Natural killer cell (primary cell): ENCODE measurements at places on chromosomes 5 and 9.

DNA sequence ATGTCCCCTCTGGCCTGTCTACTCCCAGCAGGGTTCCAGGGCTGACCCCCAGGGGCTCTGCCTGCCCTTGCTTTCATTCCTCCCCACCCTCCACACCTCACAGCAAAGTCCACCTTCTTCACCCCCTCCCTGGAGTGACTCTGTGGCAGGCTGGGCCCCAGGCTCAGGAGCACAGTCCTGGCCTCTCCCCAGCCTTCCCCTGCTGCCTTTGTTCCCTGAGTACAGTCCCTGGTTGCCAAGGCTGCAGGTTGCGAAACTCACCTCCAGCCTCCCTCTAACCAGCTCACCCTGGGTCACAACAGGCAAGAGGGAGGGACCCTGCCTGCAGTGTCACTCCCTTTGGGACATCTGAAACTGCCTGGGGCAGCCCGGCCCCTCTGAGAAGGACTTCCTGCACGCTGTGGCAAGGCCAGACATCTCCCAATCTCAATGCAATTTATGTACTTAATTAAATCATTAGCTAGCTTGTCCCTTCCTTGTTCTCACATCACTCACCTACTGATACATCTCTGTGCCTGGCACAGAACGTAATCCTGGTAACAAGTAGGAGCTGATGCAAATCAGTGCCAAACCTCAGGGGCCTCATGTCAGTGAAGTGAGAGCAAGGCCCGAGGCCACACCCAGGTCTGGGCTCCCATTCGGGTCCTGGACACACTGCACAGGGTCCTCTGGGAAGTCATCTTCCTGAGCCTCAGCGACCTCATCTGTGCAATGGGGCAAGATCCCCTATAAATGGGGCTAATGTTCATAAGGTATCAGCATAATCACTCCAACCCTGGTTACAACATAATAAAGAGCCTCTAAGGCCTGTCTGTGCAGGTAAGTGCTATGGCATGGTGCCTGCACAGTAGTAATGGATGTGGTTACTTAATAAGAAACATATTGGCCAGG, 27.3 kb upstream of the TRIM14 start:
- DNase-seq, result no peak

GRCh38 chr9:89942643-89943042, 337.8 kb downstream of the GADD45G start:
- DNase-seq, result no peak

DNA sequence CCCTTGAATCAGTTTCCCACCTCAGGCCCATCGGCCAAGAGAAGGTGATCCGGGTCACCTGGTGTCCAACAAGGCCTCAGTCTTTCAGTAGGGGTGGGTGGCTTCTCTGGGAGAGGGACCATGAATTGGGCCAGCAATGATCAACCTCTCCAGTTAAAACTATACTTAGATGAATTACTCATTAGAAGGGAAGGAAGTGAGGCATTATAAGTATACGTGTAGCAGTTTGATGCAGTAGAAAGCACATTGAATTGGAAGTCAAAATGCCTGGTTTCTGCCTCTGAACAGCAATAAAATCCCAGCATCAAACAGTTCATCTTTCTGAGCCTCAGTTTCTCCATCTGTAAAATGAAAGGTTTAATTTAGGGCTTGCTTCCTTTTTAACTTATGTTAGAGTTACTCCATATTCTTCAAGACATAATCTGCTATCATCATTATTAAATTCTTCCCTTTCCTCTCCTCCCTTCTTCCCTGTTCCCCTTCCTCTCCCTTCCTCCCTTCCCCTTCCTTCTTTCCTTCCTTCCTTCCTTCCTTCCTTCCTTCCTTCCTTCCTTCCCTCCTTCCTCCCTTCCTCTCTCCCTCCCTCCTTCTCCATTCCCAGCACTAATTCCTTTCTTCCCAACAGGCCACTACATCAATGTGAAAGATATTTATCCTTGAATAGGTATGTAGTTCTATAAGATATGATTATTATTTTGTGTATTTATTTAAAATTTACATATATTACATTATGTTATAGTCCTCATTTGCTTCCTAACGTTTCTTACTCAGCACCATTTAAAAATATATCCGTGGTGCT, 18.6 kb upstream of the TMEM174 start:
- no peak for DNase-seq

- DNase-seq, result no peak
These were observed 513.0 kb downstream of the MTRR start for GRCh38 chr5:8381972-8382371.

DNA sequence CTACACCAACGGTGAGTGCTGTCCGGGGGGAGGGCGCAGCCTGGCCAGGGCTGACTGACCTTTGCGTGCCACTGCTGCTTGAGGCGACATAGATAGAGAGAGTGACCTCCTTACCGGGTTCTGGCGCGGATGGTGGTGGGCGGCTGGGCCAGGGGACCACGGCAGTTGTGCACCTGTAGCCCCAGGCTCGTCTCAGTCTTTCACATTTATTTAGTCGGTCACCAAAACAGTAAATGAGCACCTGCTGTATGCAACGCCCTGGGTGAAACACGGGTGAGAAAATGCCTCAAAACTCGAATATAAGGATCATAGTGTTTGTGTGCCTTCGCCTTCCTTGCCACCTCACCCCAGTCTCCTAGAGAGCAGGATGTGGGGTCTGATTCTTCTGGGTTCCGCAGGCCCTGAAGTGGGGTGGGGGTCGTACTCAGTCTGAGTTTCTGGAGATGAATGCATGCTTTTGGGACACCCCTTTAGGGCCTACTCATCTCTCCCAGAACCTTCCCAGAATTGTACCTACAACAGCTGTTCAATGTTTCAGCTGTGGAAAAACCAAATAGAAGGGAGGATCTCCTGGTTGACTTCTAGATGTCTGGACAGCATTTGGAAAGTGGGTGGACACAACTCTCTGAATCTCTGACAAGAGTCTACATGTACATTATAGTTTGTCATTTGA, 714 bp downstream of the SEC24A start:
- DNase-seq, result peak; percentile 42

DNA sequence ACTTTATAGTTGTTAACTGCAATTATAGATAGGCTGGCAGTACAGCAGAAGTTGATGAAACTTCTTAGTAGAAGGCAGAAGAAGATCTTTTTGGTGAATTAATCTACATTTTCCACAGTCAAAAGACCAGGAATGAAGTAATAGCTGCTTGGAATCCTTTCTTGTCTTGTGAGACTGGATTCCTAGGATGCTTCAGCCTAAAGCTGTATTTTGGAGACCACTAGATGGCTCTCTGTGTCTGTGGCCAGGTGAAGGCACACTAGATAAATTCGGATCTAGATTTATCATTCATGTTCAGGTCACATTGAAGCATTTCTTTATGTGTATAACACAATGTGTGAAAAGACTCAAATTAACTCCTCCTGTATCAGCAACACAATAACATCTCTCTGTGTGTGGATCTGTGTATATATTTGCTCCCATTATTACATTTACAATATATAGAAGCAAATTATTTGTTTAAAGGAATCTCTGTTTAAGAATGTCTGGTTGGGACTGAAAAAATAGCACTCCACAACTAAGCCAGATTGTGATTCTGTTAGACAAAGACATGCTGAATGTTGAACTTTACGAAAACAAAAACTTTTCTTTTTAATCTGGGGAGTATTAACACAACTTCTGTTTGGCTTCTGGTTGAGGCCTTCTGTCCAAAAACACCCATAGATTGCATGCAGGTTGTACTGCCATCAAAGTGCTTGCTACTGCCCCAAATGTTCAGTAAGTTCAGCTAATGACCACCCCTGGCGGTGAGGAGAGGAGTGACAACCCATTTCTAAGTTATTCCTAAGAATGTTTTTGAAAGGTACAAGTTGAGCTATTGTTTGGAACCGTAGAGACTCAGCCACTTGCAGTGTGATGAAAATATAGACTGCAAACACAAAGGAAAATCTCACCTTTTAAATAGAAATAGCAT, 10.6 kb downstream of the GRIN3A start:
- peak; percentile 43 for DNase-seq

- DNase-seq, result no peak
These were observed 76.2 kb upstream of the ZFAND5 start for GRCh38 chr9:72440992-72441847.

DNA sequence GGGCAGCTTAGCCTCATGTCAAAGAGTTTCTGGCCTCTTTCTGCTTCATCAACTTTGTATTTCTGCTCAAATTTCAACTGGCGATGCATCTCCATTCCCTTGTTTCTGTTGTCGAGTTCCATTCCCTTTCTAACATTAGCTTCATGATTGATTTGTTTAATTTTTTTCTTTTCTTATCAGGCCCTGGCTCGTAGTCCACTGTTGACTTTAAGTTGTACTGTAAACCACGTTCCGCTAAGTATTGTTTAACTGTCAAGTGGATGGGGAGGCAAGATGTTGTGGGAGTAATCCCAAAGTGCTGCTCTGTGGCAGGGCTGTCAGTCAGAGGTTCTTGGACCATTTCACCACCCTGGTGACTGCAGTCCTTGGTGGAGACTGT, 309.1 kb downstream of the PSAT1 start:
- no peak for DNase-seq

GRCh38 chr5:32421075-32421474, 23.5 kb downstream of the ZFR start:
- DNase-seq, result no peak

DNA sequence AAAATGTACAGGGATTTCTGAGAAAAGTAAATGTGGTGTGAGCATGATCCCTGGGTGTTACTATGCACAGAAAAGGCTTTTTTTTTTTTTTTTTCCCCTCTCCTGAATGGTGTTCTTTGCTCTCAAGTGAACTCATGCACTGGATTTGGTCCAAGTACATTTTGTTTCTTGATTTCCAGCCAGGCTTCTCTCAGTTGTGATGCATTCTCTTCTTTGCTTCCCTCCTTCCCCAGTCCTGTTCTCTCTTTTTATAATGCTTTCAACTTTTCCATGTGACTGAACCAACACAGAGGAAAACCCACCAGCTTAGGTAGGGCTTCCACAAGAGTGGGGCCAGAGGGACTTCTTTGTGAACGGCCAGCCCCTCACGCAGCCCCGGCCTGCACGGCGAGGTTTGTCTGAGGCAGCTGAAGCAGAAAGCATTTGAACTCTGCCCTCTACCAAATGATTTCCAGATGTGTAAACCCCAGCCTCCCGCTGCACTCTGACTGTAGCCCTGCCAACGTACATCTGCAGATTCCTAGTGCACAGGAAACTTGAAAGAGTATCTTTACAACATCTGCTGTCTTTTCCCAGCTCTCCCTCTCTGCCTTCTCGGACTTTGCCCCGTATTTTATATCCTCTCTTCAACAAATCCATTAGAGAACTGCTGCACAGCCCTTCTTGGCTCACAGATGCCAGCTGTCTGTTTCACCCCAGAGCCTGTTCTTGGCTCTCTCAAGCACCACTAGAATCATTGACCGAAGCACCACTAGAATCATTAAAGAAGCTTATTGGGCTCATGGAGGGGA, 71.8 kb upstream of the CD180 start:
- DNase-seq, result no peak

DNA sequence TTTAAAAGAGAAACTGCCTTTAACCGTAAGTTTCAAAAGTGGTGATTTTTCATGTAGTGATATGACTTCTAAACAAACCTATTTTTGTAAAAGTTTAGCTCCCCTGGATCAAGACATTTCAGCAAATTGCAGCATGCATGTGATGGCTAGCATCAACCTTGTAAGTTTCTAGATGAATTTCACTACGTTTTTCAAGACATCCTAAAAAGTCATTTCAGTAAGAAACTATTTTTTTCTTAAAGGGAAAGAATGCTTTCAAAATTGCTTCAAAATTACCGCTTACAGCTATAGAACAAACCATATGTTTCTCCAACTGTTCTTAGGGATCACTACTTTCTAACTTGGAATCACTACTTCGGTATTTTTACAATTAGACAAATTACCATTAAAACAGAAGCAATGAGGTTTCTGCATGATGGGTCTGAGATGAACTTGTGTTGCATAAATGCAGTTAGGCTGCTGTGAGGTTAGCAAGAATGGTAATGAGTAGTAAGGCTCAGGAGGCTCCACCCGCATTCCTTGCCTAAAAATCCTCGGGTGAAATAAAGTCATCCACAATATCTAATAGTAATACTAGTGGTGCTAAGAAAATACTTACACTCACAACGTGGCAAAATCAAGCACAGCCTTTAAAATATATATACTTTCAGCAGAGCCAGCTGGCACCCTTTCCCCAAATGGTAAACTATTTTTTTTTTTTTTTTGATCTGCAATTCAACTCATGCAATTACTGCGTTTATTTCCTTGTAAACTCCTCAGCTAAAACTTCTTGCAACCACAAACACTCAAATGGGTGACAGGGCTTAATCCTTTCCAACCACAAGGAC, 53.8 kb downstream of the CDC14B start:
- no peak for DNase-seq

DNA sequence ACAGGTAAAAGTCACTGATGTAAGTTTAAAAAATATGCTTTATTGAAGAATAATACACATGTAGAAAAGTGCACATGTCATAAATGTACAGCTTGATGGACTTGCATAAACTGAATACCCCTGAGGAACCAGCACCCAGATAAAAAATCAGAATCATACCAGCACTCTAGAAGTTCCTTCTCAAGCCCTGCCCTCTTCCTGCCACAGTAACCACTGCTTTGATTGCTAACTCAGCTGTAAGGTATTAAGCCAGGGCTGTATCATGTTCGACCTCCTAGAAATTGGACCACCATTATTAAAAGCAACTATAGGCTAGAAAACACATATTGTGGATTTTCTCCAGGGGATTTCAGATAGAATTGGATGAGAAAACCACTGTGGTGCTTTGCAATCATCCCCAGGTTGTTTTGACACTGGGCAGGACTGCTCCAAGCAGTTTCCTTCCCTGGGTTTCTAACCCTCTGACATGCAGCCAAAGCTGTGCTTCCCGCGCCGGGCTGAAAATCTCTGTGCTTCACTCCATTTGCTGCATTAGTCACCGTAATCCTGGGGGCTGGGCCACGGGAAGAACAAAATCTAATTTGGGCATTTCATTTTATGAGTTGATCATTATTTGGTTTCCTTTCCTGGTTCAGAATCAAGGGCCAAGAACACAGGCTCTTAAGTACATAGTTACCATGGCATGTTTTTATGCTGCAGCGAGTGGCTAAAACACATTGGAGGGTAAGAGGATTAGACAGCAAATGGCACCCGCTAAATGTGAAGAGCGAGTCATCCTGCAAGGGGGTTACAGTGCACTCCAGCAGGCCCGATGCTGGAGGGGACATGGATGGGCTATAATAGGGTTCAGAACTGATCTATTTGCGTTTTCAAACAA, 139.4 kb upstream of the IL12B start:
- DNase-seq, result no peak

DNA sequence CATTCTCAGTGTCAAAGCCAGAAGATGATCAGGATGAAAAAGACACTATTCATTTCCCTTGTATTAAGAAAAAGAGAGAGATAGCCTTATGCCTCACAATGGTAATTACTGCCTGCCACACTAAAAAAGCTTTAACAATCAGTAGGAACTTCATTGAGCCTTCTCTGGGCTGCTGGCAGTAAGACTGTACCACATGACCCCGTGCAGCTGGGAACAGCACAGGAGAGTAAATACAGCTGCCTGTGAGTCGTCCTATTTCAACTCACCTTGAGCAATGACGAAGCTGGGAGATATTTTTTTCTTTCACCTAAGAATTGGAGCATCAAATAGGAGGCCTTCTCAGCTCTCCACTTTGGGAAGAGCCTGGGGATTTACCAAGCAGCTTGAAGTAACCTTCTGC, 316.3 kb downstream of the GABRB2 start:
- DNase-seq, result no peak

- no peak for DNase-seq
These were observed 4.3 kb downstream of the B4GALT1 start for GRCh38 chr9:33162721-33163311.
